Activated CD4-positive, alpha-beta memory T cell treated with anti-CD3 and anti-CD28 coated beads, Interleukin-2, amount 10 ng/mL, durations not matched to agents 7 days and 5 days (primary cell): ENCODE measurements at places on chromosomes 2 and 18. TPM values are rescaled to one million over a fixed set of nuclear protein-coding genes. Genes with fewer than 3 reads are reported as not detected.

DNA sequence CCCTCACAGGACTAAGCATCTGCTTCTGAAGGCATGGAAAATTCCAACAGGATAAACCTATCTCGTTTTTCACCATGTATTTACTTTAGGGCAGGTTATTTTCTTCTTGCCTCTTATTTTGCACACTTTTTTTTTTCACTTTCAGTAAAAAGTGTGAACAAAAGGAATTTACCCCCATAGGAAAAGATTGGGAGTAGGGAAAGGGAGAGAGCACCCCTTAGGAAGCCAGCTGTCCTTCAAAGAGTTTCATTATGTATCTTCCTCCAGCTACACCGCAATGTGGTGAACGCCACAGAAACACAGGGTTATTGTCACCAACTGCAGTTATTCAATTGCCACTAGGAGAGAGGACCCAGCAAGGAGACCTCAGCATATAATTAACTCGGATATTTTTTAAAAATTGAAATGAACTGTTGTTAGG lies 286.2 kb upstream of the VRK2 start:
- H3K27ac ChIP-seq: no peak overlapping the region
- no peak for DNase-seq
- no peaks in the 10 kb centered on the region for H3K36me3 ChIP-seq
- no peak overlapping the region for H3K4me3 ChIP-seq

- H3K36me3 ChIP-seq: peaks cover 10% of the 10 kb centered on the region
- no peak overlapping the region for H3K27ac ChIP-seq
These were observed 136.0 kb upstream of the ITGB6 start for GRCh38 chr2:160336105-160336504.

- H3K4me1 ChIP-seq: peaks cover 13% of the 10 kb centered on the region
- H3K27me3 ChIP-seq: no peaks in the 10 kb centered on the region
- H3K4me3 ChIP-seq: no peak overlapping the region
- no peak overlapping the region for H3K27ac ChIP-seq
- DNase-seq: no peak
These were observed 23.5 kb downstream of the MIB1 start for GRCh38 chr18:21763846-21764646.

Gene CHRND
- not detected for total RNA-seq

DNA sequence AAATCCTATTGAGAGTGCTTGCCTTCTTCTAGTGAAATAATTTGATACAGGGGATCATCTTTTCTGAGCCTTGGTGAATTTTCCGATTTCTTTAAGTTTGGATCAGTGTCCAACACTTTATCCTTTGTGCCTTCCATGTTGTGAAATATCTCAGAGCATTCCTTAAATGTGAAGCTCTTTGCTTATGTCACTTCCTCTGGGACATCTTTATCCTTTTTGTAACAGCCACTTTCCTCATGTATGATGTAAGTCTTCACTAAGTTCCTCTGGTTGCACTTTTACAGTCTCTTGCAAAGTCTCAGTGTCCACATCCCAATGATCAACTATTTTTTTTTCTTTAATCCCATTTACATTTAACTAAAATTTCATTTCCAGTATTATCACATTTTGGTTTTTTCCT lies 254.2 kb downstream of the EN1 start:
- no peaks in the 10 kb centered on the region for H3K36me3 ChIP-seq
- H3K4me1 ChIP-seq: no peaks in the 10 kb centered on the region
- no peak for DNase-seq
- H3K27me3 ChIP-seq: no peaks in the 10 kb centered on the region
- H3K4me3 ChIP-seq: no peak overlapping the region

Gene GREB1L
- total RNA-seq: not detected

Gene HOXD8
- not detected for total RNA-seq
